ENCODE measurements at places on chromosomes 2 and 18. TPM values are rescaled to one million over a fixed set of nuclear protein-coding genes. Genes with fewer than 3 reads are reported as not detected.
A peak's percentile ranks its signal among the peaks of the same experiment; 100 is the strongest.

The CPLX4 gene
- total RNA-seq: 0.20 TPM

The GAD1 gene
- 17.2 TPM for total RNA-seq

GRCh38 chr2:23452372-23452771 is 67.4 kb downstream of the KLHL29 start:
- H3K4me1 ChIP-seq: peaks cover 27% of the 10 kb centered on the region
- DNase-seq: no peak
- H3K36me3 ChIP-seq: no peaks in the 10 kb centered on the region

DNA sequence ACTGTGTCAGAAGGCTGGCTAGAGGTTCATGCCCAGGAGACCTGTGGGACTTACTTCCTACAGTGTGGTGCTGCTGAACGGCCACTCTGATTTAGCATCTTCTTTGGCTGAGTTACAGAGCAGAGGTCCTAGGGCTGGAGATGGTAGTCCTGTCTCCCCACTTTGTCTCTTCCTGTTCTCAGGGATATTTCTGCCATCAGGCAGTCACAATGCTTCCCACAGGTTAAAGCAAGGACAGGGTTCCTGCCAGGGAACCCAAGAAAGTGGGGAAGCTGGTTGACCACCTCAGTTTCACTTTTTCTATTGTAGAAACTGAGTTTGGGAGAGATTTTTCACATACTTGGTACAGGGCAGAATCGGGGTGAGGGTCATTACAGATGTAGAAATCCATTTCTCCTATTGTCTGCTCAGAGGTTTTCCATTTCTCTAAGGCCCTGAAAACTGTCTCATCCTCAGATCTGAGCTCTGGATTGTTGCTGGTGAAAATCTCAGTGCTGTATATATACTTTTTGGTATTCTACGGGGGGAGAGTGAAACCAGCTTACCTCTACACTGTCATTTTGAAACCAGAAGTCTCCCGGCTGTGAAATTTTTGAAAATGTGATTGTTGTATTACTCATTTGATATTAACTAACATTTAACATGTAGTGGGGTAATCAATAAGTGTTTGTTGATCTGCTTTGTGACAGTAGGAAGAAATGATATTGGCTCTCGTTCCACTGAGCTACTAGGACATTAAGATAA is 37.0 kb upstream of the MEP1B start:
- H3K4me1 ChIP-seq: no peaks in the 10 kb centered on the region
- DNase-seq: no peak
- no peaks in the 10 kb centered on the region for H3K36me3 ChIP-seq
- no peak overlapping the region for H3K27ac ChIP-seq
- no peaks in the 10 kb centered on the region for H3K27me3 ChIP-seq

DNA sequence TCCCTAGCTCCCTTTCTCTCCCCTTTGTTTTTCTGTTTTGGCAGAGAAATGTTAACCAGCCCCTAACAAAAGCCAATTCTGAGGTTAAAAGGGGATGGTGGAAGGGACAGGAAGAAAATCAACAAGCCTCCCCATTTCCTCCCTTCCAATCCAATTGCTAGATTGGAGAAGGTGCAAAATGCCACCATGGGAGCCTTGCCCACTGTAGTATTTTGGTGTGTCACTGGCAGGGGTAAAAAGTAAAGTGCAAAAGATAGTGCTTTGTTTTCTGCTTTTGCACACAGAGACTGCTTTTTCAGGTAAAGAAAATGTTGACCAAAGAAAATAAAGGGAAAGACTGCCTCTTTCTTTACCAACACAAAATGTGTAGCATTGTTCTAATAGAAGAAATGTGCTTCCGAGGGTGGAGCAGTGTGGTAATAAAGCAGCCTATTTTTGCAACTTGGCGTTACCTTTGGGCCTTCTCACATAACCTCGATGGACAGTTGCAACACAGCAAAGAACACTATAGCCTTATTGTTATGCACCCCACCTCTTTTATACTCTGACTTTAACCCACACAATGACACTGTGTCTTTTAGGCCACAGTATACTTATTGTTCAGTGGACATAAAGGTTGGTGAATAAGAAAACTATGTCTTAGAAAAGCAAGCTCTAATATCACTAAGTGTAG is 861.8 kb downstream of the BCL11A start:
- DNase-seq: no peak
- H3K4me3 ChIP-seq: no peak overlapping the region
- no peaks in the 10 kb centered on the region for H3K36me3 ChIP-seq
- no peaks in the 10 kb centered on the region for H3K4me1 ChIP-seq
- H3K27me3 ChIP-seq: no peaks in the 10 kb centered on the region

The ANTXR1 gene
- total RNA-seq: 65.0 TPM

- H3K27ac ChIP-seq: peak overlapping the region; percentile 99
- no peaks in the 10 kb centered on the region for H3K36me3 ChIP-seq
- peaks cover 5% of the 10 kb centered on the region for H3K4me1 ChIP-seq
- no peak for DNase-seq
- no peaks in the 10 kb centered on the region for H3K27me3 ChIP-seq
Observed at GRCh38 chr2:55049821-55050099, 491 bp downstream of the RTN4 start.

DNA sequence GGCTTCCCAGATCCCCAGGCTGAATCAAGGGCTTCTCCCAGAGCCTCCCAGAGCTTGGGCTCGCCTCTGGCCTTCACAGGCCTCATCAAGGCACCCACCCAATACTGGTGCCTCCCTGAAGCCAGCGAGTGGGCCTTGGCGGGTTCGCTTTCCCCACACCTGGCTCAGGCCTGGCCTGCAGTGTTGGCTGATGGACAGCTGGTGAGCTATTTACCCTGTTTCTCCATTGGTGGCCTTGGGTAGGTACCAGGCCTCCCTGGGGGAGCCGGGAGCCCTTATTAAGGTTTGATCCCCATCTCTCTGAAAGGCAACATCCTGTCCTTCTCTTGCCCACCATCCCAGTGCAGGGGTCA is 18.2 kb upstream of the DUSP2 start:
- H3K4me3 ChIP-seq: no peak overlapping the region
- no peak overlapping the region for H3K27ac ChIP-seq
- no peaks in the 10 kb centered on the region for H3K36me3 ChIP-seq
- H3K27me3 ChIP-seq: no peaks in the 10 kb centered on the region

GRCh38 chr2:27754138-27754588 is 17.4 kb upstream of the MRPL33 start:
- no peaks in the 10 kb centered on the region for H3K27me3 ChIP-seq
- H3K4me1 ChIP-seq: no peaks in the 10 kb centered on the region
- H3K27ac ChIP-seq: no peak overlapping the region
- no peaks in the 10 kb centered on the region for H3K36me3 ChIP-seq
- peak; percentile 47 for DNase-seq

DNA sequence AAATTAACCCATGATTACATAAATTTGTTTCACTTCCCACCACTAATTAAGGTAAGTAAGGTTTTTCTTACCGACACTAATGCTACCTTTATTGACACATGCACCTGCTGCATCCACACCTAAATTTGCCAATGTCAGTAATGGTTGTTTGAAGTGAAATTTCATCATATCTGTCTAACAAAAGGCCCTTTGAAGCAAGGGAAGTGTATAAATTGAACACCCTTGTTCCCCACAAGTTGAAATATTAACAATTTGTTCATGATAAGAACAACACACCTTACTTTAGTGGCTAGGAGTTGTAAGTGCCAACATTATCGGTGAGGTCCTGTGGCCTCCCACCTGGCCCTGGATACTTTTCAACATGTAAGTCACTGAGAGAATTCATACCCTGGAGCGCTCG is 116.3 kb upstream of the CDCA7 start:
- DNase-seq: no peak
- H3K4me1 ChIP-seq: no peaks in the 10 kb centered on the region
- no peaks in the 10 kb centered on the region for H3K36me3 ChIP-seq
- no peaks in the 10 kb centered on the region for H3K27me3 ChIP-seq
- no peak overlapping the region for H3K27ac ChIP-seq

The OTOS gene
- total RNA-seq: not detected

GRCh38 chr2:113263546-113263945 is 15.2 kb downstream of the PAX8 start:
- H3K4me1 ChIP-seq: peaks cover 3% of the 10 kb centered on the region
- H3K36me3 ChIP-seq: no peaks in the 10 kb centered on the region
- no peak overlapping the region for H3K4me3 ChIP-seq
- no peak for DNase-seq
- no peaks in the 10 kb centered on the region for H3K27me3 ChIP-seq

The ZNF521 gene
- 63.9 TPM for total RNA-seq

The IL36RN gene
- total RNA-seq: 0.11 TPM

The DSC1 gene
- 0.28 TPM for total RNA-seq

The FSHR gene
- total RNA-seq: not detected

DNA sequence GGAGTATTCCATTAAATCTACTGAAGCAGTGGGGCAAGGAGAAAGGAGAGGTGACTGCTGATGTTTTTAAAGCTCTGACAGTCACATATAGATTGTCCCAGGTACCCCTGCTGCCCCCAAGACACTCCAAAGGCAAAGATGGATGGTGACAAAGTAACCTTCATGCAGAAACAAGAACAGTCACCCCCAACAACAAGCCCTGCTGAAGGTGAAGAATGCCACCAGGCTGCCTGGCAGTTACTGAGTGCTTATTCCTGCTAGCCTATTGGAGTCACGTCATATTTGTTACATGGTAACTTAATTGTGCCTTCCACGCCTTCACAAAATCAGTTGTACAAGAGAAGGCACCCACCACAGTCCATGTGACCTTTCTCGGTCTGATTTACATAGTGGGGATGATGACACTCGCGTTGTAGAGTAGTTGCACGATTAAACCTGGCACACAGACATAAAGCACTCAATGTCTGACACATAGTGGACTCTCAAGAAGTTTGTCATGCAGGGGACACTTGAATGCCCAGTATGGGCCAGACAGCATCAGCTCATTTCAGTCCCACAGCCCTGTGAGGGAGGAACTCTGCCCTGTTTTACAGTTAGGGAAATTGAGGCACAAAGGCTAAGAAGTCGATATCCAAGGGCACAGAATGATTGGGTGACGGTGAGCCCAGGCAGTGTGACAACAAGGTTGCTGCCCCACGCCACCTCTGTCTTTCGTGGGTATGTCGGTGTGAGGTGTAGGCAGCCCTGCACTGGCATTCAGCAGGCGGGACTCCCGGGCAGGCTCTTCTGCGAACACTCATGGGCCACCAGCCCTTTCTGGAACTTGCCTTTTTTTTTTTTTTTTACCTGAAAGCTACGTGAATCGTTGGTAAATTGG is 62.7 kb downstream of the ZCCHC2 start:
- peaks cover 3% of the 10 kb centered on the region for H3K36me3 ChIP-seq
- peaks cover 20% of the 10 kb centered on the region for H3K4me1 ChIP-seq
- no peak overlapping the region for H3K27ac ChIP-seq

GRCh38 chr18:25329783-25330182 is 22.2 kb downstream of the ZNF521 start:
- no peak overlapping the region for H3K27ac ChIP-seq
- H3K27me3 ChIP-seq: no peaks in the 10 kb centered on the region
- H3K4me1 ChIP-seq: peaks cover 5% of the 10 kb centered on the region
- no peak for DNase-seq

The SERPINB8 gene
- total RNA-seq: 4.0 TPM

- no peak overlapping the region for H3K27ac ChIP-seq
- no peaks in the 10 kb centered on the region for H3K27me3 ChIP-seq
- peaks cover 4% of the 10 kb centered on the region for H3K36me3 ChIP-seq
- DNase-seq: no peak
- no peaks in the 10 kb centered on the region for H3K4me1 ChIP-seq
Observed at GRCh38 chr2:236498369-236498768, 71.3 kb upstream of the ACKR3 start.

- H3K36me3 ChIP-seq: no peaks in the 10 kb centered on the region
- no peaks in the 10 kb centered on the region for H3K27me3 ChIP-seq
- peak; percentile 98 for DNase-seq
- peak overlapping the region; percentile 83 for H3K27ac ChIP-seq
Observed at GRCh38 chr2:47344890-47345589, 57.9 kb upstream of the MSH2 start.

The FBXO15 gene
- 6.5 TPM for total RNA-seq

- no peaks in the 10 kb centered on the region for H3K36me3 ChIP-seq
- no peaks in the 10 kb centered on the region for H3K27me3 ChIP-seq
- peaks cover 10% of the 10 kb centered on the region for H3K4me1 ChIP-seq
- peak overlapping the region; percentile 79 for H3K4me3 ChIP-seq
- peak overlapping the region; percentile 63 for H3K27ac ChIP-seq
Observed at GRCh38 chr2:24492421-24493279, 1.6 kb downstream of the NCOA1 start.

DNA sequence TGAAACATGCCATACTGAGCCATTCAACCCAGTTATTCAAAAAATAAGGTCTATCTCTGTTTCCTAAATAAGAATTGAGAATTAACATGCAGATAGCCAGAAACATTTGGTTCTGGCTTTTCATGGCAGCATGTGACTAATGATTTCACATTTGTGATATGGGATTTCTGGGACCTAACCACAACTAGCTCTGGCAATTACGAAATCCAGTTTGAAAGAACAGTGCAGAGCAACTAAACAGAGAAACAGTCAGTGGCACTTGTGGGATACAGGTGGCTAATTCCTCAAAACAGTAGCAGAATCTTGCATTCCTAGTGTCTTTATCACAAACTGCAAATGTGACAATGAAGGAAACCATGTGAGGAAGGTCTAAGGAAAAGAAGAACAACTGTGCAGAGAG is 637.8 kb upstream of the CHAC2 start:
- H3K4me1 ChIP-seq: no peaks in the 10 kb centered on the region
- no peak for DNase-seq
- H3K27me3 ChIP-seq: no peaks in the 10 kb centered on the region

The PRKAG3 gene
- total RNA-seq: not detected

DNA sequence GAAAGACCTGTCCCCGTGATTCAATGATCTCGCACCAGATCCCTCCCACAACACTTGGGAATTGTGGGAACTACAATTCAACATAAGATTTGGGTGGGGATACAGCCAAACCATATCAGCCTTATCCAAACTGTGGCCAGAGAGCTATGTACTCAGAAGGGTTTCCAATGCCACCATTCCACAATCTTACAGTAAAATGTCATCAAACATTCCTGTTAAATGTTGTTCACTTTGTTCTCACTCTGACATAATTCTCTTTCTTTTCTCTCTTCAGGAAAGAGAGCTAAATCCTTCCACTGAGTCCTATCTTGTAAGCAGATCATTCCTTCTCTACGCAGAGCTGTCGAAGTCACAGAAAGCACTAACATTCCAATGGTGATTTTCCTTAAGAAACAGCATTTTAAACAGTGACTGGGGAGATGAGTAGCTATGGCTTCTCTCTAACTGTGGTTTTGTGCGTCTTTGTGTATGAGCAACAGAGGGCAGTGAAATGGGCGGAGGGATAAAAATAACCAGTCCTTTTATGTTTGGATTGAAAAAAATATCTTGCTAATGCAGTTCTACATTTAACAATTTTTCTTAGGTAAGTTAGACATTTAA is 684.7 kb downstream of the EPHA4 start:
- DNase-seq: no peak
- H3K4me3 ChIP-seq: no peak overlapping the region
- no peak overlapping the region for H3K27ac ChIP-seq
- H3K27me3 ChIP-seq: no peaks in the 10 kb centered on the region

GRCh38 chr2:197869501-197870111 is 65.2 kb downstream of the PLCL1 start:
- H3K4me1 ChIP-seq: peaks cover 5% of the 10 kb centered on the region
- no peaks in the 10 kb centered on the region for H3K36me3 ChIP-seq
- no peak overlapping the region for H3K27ac ChIP-seq
- no peak overlapping the region for H3K4me3 ChIP-seq

Data from spinal cord (tissue), 10 donors.